ENCODE measurements at places on chromosomes 7 and 10.

- no peak for DNase-seq
Measured at GRCh38 chr7:39086638-39087360, 109.1 kb downstream of the POU6F2 start.

DNA sequence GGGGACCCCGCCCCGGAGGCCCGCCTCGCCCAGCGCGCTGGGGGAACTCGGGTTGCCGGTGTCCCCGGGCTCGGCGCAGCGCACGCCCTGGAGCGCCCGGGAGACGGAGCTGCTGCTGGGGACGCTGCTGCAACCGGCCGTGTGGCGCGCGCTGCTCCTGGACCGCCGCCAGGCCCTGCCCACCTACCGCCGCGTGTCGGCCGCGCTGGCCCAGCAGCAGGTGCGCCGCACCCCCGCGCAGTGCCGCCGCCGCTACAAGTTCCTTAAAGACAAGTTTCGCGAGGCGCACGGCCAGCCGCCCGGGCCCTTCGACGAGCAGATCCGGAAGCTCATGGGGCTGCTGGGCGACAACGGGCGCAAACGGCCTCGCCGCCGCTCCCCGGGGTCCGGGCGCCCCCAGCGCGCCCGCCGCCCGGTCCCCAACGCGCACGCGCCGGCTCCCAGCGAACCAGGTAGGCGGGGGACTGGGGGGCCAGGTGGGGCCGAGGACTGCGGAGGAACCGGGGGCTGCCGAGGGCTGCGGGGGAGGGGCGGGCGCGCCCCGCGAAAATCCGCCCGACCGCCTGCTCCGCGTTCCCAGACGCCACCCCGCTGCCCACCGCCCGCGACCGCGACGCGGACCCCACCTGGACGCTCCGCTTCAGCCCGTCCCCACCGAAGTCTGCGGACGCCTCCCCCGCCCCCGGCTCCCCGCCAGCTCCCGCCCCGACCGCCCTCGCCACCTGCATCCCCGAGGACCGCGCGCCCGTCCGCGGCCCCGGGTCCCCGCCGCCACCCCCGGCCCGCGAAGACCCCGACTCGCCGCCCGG is 574 bp downstream of the UTF1 start:
- no peak for DNase-seq

DNA sequence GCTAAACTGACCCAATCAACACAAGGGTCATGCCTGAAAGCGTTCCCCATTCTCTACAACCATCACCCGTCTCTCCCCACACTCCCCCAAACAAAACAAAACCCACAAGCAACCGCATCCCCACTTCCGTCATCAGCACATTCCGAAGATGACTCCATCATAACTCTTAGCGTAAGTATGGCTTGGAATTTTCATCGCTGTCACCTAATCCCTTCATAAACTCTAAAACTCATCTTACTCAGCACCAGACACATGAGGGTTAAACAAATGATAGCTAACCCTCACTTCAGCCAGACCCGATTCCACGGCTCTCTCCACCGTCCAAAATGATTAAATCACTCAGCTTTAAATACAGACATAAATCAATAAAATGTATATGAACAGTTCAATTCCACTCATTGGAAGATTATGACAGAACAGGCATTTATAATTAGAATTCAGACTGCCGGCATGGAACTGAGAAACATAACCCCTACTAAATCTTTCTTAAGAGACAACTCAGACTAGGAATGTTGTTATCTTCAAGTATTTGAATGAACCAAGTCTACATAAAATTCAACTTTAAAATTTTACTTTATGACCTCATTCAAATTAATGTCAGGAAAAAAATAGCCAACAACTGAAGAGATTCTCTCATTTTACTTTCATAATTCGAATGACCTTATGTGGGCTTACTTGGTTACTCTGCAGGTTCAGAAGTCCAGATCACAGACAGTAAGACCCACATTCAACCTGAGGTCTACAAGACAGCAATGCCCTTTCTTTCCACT is 215.9 kb downstream of the PARD3 start:
- no peak for DNase-seq

DNA sequence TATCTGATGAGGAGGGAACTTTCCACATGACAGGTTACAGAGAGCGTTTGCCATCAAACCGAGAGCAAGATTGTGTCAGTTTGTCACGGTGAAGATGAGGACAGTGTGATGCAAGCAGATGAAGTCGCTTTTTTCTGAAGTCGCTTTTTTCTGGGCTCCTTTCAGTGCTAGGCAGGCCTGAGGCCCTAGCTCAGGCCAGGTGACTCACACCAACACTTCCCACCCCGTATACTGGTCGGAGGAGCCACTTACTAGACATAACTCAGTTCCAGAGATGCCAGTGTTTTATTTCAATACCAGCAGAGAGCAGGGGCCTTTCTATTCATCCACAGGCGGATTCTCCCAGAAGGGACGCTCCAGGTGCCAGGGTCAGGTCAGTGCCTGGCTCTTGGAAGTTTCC is 58.9 kb downstream of the SFMBT2 start:
- no peak for DNase-seq

DNA sequence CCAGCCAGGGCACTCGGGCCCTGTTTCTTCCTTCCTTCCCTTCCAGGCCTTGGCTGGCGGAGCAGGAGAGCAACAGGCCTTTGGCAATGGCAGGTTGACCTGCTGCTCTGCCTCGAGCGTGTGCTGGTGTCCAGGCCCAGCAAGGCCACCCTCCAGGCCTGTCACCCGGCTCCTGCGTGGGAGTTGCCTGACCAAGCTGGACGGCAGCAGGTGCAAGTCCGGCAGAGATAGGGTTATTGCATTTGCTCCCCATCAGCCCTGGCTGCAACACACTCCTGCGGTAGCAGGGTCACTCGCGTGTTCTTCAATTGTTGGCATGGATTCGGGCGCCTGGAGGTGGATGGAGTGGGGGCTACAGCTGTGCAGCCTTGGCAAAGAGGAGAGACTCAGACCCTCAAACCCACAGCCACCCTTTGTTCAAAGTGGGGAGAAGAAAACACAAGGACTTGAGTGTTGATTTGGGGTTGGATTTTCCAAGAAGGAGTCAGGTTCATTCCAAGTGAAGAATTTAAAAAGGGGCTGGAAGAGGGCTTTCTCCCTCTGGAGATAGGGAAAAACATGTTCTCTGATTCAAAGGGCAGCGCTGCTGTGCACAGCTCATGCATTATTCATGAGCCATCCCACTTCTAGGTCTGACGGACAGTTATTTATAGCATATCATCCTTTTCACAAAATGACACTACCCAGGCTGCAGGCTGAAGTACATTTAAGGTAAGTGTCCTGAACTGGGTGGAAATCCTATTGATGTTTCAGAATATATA is 64.2 kb upstream of the PITRM1 start:
- DNase-seq: no peak

- DNase-seq: no peak
Measured at GRCh38 chr10:72466018-72466417, 111.3 kb upstream of the DNAJB12 start.
